NCI-H526 (cell line): ENCODE measurements at places on chromosomes 1 and 21.

GRCh38 chr1:196403803-196404690 lies 204.2 kb downstream of the KCNT2 start:
- no peak for DNase-seq

- no peak for DNase-seq
Observed at GRCh38 chr1:16372535-16373285, 5.7 kb downstream of the SZRD1 start.

GRCh38 chr1:231806623-231807495 lies 180.3 kb downstream of the DISC1 start:
- DNase-seq, result no peak

- DNase-seq, result no peak
Observed at GRCh38 chr1:15799004-15799867, 8.2 kb downstream of the UQCRHL start.

DNA sequence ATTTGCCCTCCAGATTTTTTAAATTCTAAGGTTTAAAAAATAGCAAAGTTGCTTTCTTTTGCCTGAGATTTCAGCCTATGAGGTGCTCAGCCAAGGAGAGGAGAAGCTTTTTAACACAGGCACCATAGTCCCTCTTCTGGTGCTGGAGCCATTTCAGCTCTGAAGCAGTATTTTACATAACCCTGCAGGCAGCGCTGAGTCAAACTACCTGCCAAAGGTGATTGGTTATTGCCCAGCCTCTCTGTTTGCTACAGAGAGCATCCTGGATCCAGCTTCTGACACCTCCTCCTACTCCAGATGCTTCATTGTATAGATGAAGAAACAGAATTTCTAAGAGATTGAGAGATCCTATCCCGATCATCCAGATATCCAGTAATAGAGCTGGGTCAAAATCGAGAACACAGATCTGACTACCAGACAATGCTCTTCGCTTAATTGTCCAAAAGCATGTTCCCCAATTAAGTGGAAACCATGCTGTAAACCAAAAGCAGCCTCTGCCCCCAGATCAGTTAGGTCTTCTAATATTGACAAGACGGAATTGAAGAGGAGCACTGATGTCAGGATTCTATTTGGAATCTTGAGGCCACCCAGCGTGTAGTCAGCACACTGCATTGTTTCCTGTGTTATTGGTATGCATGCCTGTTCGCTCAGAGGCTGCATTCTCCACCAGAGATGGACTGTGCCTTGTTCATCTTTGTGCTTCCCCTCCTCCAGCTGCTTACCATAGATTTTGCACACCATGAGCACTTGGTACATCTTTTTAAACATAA lies 22.1 kb downstream of the RGS8 start:
- no peak for DNase-seq

DNA sequence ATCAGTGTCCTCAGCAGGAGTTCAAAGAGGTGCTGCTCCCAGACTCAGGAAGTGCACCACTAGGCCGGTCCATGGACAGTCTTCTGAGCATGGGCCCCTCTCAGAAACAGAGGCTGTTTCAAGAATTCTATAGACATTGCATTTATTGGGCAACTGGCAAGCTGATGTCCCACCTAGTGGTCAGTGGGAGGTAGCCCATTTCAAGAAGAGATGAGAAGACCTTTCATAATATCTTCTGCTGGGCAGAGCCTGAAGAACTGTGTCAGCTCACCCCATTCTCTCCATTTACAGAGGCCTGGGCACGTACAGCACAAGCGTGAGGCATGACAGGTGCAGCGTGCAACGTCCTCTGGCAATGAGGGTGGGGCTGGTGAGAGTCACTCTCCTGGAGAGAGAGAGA lies 216.0 kb downstream of the DYRK1A start:
- DNase-seq, result peak; percentile 52

GRCh38 chr1:204634260-204634910 lies 51.2 kb downstream of the LRRN2 start:
- no peak for DNase-seq

DNA sequence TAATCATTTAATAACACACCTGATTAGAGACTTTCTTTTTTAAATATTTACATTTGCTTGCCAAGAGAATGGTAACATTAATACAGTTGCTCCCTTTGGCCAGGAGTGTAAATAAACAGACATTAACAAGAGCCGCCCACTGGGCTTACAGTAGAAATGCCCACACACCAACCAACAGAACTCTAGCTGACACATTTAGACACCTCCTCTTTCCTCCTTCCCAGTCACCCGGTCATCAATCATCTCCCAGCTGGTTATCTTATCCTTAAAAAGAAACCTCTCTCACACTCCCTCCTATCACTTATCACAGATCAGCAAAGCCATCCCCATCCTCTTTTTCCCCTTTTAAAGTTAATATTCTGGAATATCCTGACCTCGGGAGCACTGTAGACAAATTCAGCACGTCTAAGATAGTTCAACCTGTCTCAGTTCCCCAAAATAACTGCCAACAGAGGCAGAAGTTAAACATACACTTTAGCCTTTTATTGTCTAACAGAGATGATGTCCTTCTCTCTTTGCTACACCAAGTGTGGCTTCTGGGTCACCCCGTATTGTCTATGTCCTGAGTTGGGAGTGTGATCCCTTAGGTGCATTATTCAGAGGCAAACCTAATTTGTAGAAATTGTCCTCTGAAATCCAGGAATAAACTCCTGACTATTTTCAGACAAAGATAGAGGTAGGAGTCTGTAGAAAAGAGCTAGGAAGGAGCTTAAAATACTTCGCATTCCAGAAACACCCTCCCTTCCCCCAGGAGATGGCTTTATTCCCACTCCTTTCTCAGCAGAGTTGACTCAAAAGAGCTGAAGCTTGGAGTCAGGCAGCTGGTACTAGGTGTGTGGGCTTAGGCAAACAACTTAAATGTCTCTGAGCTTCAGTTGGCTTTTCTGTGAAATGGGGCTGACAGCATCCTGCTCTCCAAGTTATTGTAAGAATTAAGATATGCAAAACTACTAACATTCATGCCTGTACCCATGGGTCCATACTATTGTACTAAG lies 8.8 kb downstream of the MYCL start:
- peak; percentile 28 for DNase-seq

GRCh38 chr1:215022741-215023141 lies 59.8 kb upstream of the KCNK2 start:
- DNase-seq, result no peak

- DNase-seq, result no peak
Observed at GRCh38 chr1:113647164-113647563, 112.1 kb downstream of the PHTF1 start.

GRCh38 chr1:102050556-102050955 lies 53.8 kb upstream of the OLFM3 start:
- no peak for DNase-seq

DNA sequence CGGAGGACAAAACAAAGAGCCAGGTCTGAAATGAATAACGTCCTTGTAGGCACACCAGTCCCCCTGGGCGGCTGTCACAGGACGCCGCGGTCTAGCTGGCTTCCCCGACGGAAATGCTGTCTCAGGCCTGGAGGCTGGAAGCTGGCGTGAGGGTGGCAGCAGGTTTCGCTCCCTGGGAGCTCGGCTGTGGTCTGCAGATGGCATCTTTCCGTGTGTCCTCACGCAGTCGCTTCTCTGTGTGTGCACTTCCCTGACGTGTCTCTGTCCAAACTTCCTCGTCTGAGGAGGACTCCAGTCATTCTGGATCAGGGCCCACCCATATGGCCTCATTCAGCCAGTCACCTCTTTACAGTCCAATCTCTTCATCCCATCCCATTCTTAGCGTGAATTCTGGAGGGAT lies 14.2 kb downstream of the TNFRSF14 start:
- no peak for DNase-seq

DNA sequence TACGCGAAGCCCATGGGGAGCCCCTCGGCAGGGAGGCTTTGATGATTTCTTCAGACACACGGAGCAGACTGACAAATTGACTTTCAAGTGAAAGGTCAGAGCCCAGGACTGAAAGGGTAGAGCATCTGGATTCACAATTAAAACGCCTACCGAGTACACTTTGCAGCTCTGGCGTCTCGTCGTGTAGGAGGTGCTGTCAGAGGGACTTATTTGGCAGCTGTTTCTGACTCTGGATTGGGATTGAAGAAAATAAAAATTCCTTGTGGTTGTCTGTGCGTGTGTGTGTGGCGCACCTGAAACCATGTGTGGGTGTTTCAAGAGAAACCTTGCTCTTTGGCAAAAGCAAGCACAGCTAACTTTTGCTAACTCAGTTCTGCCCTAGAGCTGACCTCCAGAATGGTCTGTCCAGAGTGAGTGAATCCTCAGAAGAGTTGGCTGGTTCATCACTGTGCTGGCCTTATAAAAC lies 348.7 kb downstream of the HLX start:
- DNase-seq, result no peak

DNA sequence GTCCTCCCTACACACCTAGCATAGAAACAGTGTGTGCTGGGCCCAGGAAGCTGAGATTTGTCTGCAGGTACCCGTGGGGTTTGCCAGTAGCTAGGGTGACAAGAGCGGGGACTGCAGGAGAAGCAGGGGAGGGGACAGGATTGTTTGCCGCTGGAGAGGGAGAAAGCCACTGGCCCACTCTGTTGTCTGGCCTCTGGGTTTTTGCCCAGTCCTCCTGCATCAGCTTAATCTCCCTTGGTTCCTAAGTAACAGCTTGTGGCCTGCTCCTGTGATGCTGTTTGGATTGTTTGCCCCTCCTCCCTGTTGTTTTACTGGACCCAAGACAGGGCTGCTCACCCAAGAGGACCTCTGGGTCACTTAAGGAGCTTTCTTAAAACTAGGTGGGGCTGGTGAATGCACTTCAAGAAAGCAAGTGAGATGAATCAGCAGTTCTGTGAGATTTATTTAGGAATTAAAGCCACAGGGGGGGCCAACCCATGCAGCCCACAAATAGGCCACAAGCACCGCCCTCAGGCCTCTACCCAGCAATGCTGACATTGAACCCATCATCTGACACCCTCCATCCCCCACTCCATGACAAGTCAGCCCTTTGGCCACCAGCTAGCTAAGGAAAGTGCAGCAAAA lies 142.8 kb downstream of the ZZZ3 start:
- no peak for DNase-seq
